SIG-M5 (cell line): ENCODE measurements at places on chromosomes 5 and 9.

DNA sequence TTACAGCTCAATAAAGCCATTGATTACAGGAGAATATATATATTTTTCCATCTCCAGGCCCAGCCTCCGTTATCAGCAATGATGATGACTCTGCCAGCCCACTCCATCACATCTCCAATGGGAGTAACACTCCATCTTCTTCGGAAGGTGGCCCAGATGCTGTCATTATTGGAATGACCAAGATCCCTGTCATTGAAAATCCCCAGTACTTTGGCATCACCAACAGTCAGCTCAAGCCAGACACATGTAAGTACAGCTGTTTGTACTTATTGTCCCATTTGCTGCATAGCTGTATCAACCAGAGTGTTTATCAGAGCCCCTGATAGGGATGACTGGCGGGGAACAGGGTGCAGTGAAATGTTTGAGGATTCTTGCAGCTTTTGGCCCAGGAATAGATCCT lies 197.7 kb downstream of the NTRK2 start:
- no peak for DNase-seq

- no peak for DNase-seq
Observed at GRCh38 chr5:14161825-14162556, 18.8 kb downstream of the TRIO start.

DNA sequence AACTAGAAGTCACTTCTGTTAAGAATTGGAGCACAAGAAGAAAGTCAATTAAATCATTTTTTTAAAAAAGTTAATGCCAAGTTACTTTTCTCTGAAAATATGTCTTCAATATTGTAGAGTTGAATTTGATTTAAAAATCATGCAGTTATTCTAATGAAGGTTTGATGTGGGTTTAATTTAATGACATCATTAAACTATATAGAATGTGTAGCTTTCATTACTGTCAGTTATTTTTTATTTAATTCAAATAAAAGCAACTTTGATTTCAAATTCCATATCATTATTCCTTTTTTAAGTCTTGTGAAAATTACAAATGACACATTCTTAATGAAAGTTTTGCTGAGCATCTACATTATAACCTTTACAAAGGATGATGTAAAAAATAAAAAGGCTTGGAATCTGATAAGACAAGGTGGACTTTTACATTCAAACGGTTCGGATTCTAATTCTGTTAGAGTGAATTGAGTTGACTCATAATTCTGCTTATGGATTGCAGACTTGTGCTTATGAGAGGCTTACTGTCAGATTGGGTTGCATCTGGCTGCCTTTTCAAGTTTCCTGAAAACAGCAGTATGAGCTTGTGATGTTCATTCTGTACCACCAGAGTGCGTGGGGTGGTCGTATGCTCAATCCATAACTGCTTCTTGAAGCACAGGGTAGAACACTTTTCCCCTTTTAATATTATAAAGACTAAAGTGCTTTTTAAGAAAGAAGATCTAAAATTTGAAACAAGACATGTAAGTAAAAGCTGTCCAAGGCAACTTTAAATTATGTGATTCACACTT lies 253.0 kb upstream of the ARRDC3 start:
- no peak for DNase-seq

GRCh38 chr5:13508559-13508958 lies 435.9 kb downstream of the DNAH5 start:
- DNase-seq = no peak
